Left lung (tissue), 14 donors: ENCODE measurements at places on chromosomes 11 and 22. TPM values are rescaled to one million over a fixed set of nuclear protein-coding genes. Genes with fewer than 3 reads are reported as not detected.

TTC17 gene
- polyA plus RNA-seq = 216 TPM

CBX6 gene
- polyA plus RNA-seq = 22.0 TPM

KCNK4 gene
- not detected for polyA plus RNA-seq

TEX54 gene
- polyA plus RNA-seq = 0.69 TPM

- DNase-seq = no peak
- H3K27me3 ChIP-seq = no peaks in the 10 kb centered on the region
- H3K4me3 ChIP-seq = no peak overlapping the region
- no peak overlapping the region for H3K27ac ChIP-seq
Observed at GRCh38 chr11:91231226-91231625, 993.4 kb upstream of the FAT3 start.

MAPK8IP2 gene
- polyA plus RNA-seq = 0.66 TPM

ANO1 gene
- 7.5 TPM for polyA plus RNA-seq

DNA sequence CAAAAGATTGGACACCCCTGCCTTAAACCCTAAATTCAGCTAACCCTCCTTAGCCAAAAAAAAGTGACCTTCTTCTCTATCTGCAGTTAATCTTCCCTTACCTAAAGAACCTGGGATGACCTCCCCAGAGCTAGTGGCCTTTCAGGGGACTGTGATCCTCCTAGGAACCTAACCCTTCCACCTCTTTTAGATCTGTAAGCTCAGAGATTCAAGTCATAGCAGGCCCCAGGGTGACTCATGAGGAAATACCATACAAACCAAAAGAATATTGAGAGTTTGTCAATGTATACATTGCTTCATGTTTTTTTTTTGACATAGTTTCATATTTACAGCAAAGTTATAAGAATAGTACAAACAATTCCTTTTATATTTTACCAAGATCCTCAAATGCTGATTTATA, 38.3 kb upstream of the CXCR5 start:
- no peaks in the 10 kb centered on the region for H3K27me3 ChIP-seq
- H3K4me3 ChIP-seq = no peak overlapping the region
- H3K4me1 ChIP-seq = no peaks in the 10 kb centered on the region
- no peaks in the 10 kb centered on the region for H3K36me3 ChIP-seq

ART1 gene
- not detected for polyA plus RNA-seq

- no peaks in the 10 kb centered on the region for H3K36me3 ChIP-seq
- no peak for DNase-seq
- H3K4me3 ChIP-seq = no peak overlapping the region
- H3K27ac ChIP-seq = no peak overlapping the region
- no peaks in the 10 kb centered on the region for H3K27me3 ChIP-seq
Observed at GRCh38 chr22:29815580-29815979, 22.5 kb downstream of the ASCC2 start.

UCP3 gene
- 3.0 TPM for polyA plus RNA-seq

ELFN2 gene
- 0.70 TPM for polyA plus RNA-seq

BCO2 gene
- 9.5 TPM for polyA plus RNA-seq

GRCh38 chr11:63667995-63668795, 3.0 kb downstream of the ATL3 start:
- no peaks in the 10 kb centered on the region for H3K27me3 ChIP-seq
- H3K36me3 ChIP-seq = no peaks in the 10 kb centered on the region
- no peak for DNase-seq

SLC22A12 gene
- not detected for polyA plus RNA-seq

- no peak overlapping the region for H3K27ac ChIP-seq
- no peak overlapping the region for H3K4me3 ChIP-seq
- DNase-seq = no peak
- no peaks in the 10 kb centered on the region for H3K4me1 ChIP-seq
Observed at GRCh38 chr11:103406357-103406756, 297.1 kb downstream of the DYNC2H1 start.

DNA sequence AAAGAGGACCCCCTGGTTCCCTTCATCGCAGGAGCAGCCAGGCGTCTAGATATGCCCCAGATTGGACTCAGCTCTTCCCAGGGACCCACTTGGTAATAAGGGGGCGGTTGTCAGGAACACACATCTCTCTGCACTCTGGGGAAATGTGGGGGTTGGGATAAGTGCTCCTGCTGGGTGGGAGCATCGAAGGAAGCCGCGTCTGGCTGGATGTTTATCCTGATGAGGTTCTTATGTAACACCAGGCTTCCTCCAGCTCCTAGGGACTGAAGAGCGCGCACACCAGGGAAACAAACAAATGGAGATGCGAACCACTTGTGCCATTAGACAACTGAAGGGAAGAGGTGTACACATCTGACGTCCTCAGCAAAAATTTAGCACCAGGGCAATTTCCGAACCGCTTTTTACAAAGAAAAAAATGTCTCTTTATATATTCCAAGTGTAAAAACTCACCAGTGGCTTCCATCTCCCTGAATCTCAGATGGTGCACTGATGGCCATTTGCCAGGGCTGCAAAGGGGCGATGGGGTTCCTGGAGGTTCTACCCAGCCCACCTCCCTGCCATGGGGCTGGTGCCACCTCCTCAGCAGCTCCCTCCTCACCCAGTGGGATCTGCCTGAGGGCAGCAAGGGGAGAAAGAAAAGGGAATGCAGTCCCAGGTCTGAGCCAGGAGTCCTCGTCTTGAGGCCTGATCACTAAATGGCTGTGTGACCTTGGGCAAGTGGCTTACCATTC, 89.4 kb downstream of the PKNOX2 start:
- no peaks in the 10 kb centered on the region for H3K27me3 ChIP-seq
- no peaks in the 10 kb centered on the region for H3K36me3 ChIP-seq
- no peak for DNase-seq
- H3K4me3 ChIP-seq = no peak overlapping the region
- H3K4me1 ChIP-seq = no peaks in the 10 kb centered on the region

- H3K27ac ChIP-seq = no peak overlapping the region
- DNase-seq = no peak
- H3K4me3 ChIP-seq = no peak overlapping the region
- H3K27me3 ChIP-seq = no peaks in the 10 kb centered on the region
Observed at GRCh38 chr22:35478633-35479107, 62.0 kb upstream of the RASD2 start.

DNA sequence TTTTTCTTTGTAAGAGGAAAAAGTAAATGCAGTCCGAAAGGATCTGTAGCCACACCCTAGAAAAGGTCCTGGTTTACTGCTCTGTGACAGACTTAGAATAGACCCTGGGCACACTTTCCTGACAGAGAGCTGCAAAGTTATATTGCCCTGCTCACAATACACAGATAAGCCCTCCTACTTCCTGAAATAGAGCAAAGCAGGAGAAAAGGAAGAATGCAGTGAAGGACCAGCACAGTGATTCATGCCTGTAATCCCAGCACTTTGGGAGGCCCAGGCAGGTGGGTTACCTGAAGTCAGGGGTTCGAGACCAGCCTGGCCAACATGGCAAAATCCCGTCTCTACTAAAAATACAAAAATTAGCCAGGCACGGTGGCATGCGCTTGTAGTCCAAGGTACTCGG, 2.2 kb downstream of the CYB561A3 start:
- H3K27ac ChIP-seq = no peak overlapping the region
- H3K4me3 ChIP-seq = no peak overlapping the region
- DNase-seq = no peak
- peaks cover 54% of the 10 kb centered on the region for H3K4me1 ChIP-seq
- H3K36me3 ChIP-seq = no peaks in the 10 kb centered on the region

KRTAP5-9 gene
- 0.50 TPM for polyA plus RNA-seq

GRCh38 chr11:3867209-3868091, 12.0 kb downstream of the STIM1 start:
- no peaks in the 10 kb centered on the region for H3K36me3 ChIP-seq
- DNase-seq = no peak
- H3K4me3 ChIP-seq = no peak overlapping the region
- no peaks in the 10 kb centered on the region for H3K27me3 ChIP-seq
- H3K4me1 ChIP-seq = peaks cover 55% of the 10 kb centered on the region

GRCh38 chr11:74072721-74073120, 63.8 kb upstream of the UCP3 start:
- H3K27ac ChIP-seq = no peak overlapping the region
- H3K4me3 ChIP-seq = no peak overlapping the region
- no peak for DNase-seq
- H3K27me3 ChIP-seq = no peaks in the 10 kb centered on the region

SLC22A9 gene
- polyA plus RNA-seq = 0.07 TPM
